NCI-H187 (cell line): ENCODE measurements at places on chromosomes 12 and 14.

GRCh38 chr12:45131506-45131905 lies 80.6 kb upstream of the DBX2 start:
- DNase-seq: no peak

DNA sequence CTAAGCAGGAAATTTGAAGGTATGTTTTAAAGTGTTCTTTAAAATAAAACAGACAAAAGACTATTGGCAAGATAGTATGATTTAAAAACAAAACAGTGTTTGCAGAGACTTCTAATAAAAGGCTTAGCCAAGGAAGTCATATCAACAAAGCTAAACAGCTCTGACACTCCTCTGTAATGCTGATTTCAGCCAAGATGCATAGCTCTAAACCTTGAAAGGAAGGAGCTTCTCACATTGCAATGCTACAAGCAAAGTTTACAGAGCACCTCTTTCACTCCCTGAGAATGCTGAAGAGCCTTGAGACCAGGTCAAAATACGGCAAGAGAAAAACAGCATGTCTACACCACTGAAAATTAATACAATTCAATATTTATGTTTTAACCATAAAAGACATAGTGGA lies 51.8 kb downstream of the PARP11 start:
- DNase-seq: no peak

DNA sequence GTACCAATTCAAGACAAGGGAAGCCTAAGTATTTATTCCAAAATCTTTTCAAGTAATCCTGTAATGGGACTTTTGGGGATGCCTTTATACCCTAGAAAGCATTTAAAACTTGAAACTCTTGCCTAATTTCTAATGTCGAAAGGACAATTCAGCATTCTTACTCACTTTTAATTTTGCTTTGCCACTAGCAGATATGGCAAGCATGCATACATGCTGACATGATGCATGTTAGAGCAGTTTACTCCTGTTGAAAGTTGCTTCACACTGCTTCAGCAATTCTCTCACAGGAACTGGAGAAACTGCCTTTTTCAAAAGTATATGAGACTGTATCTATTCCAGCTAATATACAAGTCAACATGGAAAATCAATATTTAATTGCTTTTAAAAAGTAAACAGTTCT lies 79.9 kb downstream of the TAOK3 start:
- DNase-seq: no peak

DNA sequence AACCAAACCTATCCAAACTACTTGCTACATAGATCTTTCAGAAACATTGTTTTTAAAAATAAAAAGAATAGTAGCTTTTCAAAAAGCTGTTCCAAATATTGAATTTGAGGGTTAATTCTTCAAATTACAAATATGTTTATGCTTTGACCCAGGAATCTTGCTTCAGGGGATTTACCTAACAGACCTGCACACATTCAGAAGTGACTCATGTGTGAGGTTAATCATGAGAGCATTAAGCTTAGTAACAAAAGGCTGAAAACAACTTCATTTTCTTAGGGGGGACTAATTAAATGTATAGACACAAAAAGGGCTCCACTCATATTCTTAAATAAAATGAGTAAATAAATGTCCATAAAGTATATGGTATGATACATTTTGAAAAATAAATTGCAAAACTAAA lies 672.4 kb upstream of the FLRT2 start:
- DNase-seq: no peak

DNA sequence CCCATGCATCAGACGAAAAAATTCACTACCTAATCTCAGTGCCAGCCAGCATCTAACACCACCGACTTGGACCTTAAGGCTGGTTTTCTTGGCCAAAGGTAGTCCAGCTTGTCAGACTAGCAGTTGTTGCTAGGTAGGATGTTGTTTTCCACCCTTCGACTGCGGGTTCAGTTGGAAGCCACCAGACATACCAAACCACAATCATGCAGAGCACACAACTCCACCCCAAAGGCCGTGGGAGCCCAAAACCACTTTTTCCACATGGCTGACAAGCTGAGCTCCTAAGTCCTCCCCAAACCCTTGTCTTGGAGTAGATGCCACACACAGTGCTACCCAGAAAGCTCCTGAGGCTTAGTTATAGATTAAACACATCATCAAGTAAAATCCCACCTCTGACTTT lies 46.8 kb downstream of the LRIG3 start:
- DNase-seq: no peak
